ENCODE measurements at places on chromosomes 11 and 22.

- DNase-seq, result no peak
These were observed 9.6 kb downstream of the NEAT1 start for GRCh38 chr11:65432100-65432650.

DNA sequence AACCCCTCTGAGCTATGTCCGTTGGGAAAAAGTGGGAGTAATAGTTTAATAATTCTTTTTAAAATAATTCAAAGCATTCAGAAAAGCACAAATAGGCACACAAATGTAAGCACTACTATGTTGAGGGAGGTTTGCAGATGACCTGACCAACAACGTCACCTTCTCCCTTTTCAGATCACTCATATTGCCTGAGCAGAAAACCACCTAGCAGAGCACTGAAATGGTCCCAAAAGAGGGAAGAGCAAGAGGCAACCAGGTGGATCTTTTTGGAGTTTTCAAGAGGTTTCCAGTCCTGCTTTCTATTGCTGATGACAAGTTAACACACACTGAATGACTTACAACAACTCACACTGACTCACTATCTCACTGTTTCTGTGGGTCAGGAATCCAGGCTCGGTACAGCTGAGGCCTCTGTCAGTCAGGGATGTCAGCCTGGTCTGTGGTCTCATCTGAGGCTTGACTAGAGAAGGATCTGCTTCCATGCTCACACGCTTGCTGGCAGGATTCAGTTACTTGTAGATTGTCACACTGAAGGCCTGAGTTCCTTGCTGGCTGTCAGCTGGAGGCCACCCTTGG lies 4.3 kb upstream of the PGA3 start:
- DNase-seq, result no peak

DNA sequence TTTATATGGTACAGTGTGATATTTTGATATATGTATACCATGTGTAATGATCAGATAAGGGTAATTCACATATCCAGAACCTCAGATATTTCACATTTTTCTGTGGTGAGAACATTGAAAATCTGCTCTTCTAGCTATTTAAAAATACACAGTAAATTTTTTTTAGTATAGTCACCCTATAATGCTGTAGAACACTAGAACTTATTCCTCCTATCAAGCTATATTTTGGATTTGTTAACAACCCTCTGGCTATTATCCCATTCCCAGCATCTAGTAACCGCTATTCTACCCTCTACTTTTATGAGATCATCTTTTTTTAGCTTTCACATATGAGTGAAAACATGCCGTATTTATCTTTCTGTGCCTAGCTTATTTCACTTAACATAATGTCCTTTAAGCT lies 65.5 kb upstream of the SYT9 start:
- no peak for DNase-seq

DNA sequence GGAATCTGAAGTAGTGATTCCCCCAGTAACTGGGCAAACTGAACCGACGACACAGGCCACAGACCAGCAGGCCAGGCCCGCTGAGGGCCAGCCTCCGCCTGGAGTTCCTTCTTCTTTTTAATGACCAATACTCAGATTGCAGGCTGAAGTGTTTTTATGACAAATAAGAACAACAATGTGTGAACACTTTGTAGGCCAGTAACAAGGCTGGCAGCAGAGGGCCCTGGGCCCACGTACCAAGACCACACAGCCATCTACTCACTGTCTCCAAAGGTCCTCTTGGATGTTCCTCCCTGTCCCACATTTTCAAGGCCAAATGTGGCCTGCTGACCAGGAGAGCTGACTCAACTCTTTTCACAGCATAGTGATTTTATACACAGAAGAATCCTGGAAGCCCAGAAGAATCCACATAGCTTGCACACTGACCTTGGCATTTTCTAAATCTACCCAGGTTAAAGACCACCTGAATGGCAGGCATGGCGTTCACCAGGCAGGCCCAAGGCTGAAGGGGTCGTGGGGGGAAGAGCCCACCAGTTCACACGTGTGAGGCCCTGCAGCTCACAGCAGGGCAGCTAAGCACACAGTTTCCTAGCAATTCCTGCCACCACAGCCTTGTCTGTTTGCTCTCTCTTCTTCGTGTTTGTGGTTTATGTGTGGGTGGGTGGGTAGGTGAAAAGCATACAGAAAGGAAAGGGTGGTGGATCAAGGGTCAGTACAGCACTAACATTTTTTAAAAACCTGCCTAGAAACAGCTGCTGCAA lies 13.3 kb downstream of the SMCO4 start:
- no peak for DNase-seq

DNA sequence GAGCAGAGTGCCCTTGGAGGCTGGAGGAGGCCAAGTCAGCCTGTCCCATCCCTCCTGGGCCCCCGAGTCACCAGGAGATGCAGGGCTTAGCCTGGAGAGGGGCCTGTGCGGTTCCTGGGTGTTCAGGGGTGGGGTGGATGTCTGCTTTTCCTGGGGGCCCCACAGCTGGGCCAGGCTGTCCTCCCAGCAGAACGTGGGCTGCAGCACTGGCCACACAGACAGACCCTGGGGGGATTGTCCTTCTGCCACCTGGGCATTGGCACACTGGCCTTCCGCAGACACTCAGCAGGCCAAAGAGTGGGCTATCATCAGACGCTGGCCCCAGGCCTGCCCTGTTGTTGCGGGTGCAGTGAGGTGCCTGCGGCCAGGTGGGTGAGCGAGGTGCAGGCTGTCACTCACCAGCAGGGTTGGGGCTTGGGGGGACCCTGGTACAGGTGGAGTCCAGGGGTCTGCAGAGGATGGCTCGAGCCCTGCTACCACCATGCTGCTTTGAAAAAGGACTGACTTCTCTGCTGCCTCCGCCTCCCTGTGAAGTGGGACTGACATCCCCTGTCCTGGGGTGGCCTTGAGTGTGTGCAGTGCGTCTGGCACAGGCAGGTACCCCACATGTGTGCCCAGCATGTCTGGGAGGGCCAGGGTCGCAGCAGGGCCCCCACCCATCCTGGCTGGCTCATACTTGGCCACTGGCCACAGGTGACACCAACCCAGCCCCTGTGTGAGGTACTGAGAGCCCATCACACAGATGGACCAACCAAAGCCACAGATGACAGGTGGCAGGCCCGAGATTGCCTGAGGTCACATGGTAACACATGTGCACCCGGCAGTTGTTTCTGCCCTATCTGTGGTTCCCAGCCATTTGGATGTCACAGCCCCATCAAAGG lies 39.0 kb upstream of the KCNQ1OT1 start:
- no peak for DNase-seq

DNA sequence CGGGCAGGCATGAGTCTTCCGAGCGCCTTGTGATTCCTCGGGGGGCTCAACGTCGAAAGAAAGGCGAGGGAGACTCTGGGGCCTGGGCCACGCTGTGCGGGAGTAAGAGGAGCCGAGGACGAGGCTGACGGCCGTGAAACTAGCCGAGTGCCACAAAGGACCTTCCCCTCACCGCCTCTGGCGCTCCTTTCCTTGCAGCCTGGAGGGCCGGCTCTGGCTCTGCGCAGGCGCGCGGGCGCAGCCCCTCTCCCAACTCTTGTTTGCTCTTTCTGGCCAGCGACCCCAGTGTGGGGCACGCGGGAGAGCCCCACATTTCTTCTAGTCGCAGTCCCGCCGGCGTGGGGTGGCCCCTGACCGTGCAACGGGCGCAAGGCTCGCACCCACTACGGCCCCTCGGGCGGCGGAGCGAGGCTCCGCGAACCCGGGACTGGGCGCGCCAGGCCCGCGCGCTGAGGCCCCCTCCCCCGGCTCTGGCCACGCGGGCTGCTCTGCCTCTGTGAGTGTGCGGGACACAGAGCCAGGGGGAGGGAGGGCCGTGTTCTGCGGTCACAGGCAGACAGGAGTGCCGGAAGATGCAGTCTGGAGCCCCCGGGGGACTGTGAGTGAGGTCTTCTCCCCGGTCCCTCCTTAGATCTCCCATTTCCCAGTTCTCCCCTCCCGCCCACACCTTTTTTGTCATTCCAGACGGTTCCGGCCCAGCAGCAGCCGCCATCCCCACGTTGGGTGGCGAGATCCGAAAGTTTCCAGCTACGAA lies 1.0 kb upstream of the TOB2 start:
- DNase-seq, result peak; percentile 28

- no peak for DNase-seq
These were observed 65.8 kb upstream of the WNT7B start for GRCh38 chr22:46042786-46043185.

- peak; percentile 84 for DNase-seq
These were observed 171.9 kb downstream of the SHANK2 start for GRCh38 chr11:71080239-71081097.

- no peak for DNase-seq
These were observed 50.2 kb downstream of the RPL27A start for GRCh38 chr11:8732748-8733241.

DNA sequence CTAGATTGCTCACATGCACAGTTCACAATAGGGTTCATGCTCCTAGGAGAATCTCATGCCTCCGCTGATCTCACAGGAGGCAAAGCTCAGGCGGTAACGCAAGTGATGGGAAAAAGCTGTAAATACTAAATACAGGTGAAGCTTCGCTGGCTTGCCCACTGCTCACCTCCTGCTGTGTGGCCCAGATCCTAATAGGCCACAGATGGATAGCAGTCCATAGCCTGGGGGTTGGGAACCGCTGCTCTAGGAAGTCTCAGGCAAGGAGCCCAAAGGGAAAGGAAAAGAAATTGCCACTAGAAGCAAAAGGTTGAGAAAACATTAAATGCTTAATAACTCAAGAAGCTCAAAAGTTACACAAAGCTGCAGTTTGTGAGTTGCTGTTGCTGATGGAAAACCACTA lies 3.2 kb upstream of the TRPC6 start:
- no peak for DNase-seq

DNA sequence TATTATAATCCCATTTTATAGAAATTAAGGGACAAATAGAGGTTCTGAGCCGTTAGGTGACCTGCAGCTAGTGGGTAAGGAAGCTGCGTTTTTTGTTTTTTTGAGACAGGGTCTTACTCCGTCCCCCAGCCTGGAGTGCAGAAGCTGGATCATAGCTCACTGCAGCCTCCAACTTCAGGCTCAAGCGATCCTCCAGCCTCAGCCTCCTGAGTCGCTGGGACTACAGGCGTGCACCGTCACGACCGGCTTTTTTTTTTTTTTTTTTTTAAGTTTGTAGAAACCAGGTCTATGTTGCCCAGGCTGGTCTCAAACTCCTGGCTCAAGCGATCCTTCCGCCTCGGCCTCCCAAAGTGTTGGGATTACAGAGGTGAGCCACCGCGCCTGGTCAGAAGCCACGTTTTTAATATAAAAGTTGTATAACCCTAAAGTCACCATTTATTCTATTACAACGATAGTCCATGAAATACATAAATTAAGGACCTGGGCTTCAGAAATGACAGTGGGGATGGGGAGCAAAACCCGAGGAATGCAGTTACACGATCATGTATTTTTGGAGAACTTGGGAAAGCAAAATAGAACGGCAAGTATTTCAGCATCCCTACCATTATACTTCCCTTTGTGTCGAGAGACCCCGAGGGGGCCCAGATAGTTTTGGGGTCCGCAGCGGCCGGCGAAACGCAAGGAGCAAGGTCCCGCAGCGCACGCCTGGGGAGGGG lies 638 bp downstream of the SAAL1 start:
- no peak for DNase-seq

DNA sequence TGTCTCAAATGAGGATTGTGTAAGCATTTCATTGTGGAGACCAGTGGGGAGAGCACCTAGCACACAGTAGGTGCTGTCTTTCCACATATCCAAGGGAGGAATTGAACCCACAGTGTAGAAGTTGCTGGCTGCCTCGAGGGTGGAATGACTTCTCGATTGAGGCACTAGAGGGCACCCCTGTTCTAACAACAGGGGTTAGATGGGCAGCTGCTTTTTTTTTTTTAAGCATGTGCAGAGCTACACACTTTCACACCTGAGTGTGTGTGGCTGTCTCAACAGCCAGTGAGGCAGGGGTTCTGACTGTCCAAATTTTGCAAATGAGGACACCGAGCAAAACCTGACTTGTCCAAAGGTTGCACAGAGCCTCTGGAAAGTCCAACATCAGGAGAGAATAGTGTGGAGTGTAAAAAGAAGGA lies 118.2 kb upstream of the CRYBB3 start:
- DNase-seq, result no peak

DNA sequence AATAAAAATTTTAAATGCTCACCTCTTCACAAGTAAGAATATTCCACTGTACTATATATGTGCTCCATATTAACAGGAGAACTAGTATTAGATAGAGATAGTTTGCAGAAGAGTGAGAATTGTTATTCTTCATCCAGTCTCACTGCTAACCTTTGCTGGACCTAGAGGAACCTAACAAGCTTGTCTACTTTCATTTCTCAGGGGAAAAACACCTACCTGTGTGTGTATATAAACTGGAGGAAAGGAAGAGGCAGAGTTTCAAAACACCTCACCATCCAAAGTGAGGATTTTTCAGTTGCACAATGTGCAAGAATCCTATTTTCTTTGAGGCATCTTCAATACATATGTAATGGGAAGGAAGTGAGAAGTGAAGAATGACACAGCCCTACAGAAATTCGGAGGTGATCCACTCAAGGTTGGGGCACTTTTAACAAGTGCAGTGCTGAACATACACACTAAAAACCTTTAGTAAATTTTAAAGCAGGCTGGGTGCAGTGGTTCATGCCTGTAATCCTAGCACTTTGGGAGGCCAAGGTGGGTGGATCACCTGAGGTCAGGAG lies 52.4 kb downstream of the SYTL2 start:
- DNase-seq, result no peak

GRCh38 chr22:46163557-46163888 lies 13.2 kb downstream of the PPARA start:
- DNase-seq, result no peak

DNA sequence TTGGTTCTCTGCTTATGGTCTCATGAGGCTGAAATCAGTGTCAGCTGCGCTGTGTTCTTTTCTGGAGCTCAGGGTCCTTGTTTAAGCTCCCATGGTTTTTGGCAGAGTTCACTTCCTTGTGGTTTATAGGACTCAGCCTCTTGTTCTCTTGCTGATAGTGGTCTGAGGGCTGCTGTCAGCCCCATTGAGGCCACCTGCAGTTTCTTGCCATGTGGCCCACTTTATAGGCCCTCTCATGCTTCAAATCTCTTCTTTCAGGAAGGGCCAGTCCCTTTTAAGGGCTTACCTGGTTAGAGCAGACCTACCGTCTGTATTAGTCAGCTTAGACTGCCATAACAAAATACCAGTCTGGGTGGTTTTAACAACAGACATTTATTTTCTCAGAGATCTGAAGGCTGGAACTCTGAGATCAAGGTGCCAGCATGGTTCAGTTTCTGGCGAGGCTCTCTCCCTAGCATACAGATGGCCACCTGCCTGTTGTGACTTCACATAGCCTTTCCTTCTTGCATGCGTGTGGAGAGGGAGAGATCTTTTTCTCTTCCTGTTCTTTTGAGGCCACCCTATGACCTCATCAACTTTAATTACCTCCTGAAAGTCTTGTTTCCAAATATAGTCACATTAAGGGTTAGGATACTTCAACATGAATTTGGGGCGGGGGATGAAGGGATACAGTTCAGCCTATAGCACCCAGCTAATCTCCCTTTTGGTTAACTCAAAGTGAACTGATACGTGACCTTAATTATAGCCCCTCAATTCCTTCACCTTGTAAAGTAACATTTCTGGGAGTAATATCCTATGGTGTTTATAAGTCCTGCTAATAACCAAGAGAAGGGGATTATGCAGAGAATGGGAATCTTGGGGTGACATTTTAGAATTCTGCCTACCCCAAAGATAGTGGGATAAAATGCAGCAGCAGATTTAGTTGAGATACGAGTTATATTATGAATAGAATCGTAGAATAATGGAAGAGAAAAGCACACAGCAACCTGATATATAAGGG lies 131.8 kb downstream of the UVRAG start:
- DNase-seq, result no peak
